NAMALWA (cell line): ENCODE measurements at places on chromosomes 5 and 9.

DNA sequence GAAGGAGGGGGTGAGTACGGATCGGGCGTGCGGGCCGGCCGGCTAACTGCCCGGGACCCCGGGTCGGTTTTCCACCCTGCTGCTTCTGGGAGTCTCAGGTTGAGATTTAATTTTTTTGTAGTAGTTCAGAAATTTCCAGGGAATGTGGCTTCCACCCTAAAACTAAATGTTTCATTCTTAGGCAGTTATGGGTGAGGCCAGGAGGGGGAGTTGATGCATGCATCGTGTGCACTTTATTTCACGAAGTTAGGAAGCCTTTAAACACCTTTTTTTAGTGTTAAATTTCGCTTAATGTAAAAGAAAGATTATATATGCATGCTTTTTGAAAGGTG is 905 bp downstream of the CDK9 start:
- DNase-seq, result no peak

DNA sequence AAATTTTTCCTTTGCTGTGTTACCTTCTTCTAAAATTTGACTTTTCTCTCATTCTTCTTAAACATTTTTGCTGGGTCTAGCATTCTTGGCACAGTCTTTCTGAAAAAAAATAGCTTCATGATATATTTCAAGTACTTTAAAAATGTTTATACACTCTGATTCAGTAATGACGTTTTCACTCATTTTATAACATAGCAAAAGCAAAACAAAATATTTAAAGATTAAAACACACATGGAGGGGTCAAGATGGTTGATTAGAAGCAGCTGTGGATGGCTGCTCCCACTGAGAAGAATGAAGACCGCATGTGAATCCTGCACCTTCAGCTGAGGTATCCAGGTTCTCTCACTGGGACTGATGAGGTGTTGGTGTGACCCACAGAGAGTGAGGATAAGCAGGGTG is 188.2 kb downstream of the SGCD start:
- DNase-seq, result no peak

DNA sequence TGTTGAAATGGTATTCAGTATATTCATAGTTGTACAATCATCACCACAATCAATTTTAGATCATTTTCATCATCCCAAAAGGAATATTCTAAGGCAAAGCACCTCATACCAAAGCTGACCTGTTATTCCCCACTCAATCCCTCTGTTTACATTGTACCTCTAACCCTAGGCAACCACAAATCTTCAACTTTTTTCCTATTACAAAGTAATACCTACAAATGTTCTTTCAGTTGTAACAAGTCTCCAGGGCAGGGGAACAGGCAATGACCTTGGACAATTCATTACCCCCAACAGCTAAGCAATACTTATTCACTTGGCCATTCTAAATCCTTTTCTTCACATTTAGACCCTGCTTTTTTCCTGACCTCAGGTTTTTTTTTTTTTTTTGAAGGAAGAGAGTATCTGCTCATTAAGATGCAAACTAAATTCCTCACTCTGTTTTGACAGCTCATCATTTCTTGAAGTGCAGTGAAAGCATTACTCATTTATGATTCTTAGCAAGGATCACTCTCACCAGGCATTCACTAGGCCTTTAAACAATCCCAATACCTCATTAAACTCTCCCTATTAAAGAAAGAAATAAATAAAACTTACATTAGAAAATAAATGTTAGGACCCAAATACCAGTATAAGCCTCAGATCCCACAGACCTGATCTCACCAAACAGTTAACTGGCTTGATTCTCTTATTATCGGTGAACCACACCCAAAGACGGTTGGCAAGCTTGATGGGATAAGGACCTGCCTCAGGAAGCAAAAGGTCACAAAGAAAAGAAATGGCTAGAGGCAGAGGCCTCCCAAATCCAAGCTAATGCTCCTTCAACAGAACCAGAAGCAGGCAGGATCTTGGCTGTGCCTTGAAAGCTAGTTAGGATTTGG is 15.3 kb downstream of the MTMR12 start:
- DNase-seq, result no peak

DNA sequence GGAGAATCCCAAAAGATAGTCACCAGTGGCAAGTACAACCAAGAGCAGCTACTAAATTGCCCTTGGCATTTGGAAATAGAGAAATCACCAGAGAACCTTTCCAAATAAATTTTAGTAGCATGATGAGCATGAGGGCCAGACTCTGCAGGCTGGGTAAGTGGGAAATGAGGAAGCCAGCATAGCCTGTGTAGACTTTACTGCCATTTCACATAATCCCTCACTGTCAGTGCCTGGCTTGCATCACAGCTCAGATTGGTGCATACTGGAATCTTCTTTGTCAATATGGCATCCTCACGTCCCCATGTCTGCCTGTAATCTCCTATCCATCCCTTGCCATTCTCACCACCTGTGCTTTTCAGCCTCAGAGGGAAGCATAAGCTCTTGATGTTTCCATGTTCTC is 14.5 kb downstream of the GRAMD2B start:
- DNase-seq, result no peak

- DNase-seq, result no peak
Measured at GRCh38 chr5:163385271-163385670, 52.1 kb upstream of the CCNG1 start.

GRCh38 chr5:137828180-137828579 is 39.5 kb upstream of the MYOT start:
- no peak for DNase-seq

DNA sequence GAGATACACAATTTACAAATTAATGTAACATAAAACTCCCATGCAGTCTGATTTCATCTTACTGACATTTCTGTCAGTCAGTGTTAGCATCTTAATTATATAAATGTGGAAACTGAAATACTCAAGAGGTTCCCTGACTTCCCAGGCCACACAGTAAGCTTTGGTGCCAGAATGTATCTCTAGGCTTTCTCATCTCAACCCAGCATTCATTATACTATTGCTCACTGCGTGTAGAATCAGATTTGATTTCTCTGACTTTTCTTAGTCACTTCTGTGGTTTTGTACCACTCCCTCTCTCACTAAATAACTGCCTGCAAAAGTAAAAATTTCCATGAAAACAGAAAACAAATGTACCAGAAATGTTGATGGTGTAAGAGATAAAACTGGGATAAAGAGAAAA is 31.7 kb upstream of the CDKN2B start:
- no peak for DNase-seq

DNA sequence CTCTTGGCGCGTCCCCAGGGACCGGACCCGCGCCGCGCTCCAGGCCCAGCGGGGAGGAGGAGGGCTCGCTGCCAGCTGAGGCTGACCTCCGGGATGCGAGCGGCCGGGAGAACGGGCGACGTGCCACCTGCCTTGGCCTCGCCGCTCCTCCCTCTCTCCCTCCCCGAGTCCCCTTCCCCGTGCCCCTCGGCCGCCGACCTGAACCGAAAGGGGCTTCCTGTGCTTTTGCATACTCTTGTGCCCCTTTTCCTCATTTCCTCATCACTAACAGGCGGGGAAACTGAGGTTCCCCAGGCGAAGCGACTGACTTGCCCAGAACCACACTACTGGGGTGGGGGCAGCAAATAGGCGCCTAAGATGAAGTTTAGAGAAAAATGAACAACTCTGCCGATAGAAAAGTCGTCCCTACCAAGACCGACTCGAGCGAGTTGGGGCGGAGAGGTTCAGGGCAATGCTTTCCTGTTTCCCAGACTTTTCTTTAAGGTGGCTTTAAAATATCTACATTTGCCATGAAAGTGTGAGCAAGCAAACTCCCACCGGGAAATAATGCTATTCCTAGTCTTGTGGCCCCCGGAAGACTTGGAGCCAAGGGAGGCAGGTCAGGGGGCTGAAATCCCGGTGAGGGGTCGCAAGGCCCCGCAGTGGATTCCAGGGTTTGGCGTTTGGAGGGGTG is 580 bp upstream of the DUSP1 start:
- peak; percentile 70 for DNase-seq

- no peak for DNase-seq
Measured at GRCh38 chr9:92266486-92266885, 27.0 kb downstream of the IARS1 start.

DNA sequence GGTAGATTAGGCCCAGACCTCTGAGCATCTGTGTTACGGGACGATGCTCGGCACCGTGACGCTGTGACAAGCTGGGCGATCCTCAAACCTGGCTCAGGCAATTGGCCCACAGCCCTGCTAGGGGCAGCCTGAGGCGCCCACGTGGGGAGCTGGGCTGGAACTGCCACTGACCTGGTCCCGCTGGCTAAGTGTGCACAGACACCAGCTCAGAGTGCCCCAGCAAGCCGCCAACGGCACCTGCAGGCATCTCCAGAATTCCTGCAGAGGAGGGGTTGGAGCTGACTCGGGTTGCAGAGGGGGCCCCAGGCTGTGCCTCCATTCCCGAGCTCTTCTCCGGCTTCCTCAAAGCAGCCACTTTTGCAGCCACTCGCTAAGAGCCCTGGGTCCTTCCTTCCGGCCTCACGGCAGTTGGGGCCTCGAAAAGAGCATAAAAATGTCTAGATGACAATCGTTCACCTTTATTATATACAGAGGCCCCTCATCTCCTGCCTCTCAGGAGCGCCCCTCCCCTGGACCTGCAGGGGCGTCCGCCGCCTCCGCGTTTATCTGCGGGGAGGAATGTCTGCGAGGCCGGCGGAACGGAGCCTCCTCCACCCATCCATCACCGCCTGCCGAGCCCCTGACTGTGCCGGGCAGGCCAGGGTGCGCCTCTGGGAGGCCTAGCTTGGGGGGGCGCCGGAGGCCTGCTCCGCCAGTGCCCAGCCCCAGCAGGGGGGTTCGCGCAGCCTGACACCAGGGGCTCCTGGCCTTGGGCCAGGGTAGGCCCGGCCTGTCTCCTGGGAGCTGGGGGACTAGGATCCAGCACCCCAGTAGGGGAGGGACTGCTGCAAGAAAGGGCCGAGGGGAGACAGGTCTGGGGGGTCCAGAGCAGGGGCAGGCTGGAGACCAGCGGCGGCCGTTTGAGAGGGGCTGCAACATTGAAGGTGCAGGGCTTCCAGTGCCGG is 144.9 kb downstream of the BARX1 start:
- no peak for DNase-seq

DNA sequence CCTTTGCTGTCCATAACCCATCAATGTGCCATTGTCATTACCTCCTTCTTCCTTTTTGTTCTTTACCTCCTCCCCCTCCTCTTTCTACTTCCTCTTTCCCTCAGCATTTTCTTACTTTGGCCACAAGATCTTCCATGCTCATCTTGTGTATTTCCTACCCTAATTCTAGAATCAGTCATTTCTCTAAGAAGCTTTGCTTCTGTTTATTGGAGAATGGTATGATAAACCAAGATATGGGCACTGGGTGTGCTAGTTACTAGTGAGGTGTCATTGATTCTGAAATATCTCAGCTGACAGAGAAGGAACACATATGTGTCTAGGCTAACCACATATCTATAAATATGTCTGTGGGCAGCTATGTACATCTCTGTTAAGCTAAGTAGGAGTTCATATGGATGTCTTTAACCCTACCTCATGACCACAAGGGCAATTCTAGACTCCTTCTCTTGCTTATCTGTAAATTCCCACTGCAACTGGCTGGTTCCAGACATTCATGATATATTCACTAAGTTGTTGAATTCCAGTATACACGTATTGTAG is 2051.3 kb upstream of the CDH9 start:
- DNase-seq, result no peak
